ENCODE measurements at places on chromosomes 5 and 9.

GRCh38 chr9:69806627-69807026, 14.0 kb upstream of the CFAP95 start:
- no peak for DNase-seq

DNA sequence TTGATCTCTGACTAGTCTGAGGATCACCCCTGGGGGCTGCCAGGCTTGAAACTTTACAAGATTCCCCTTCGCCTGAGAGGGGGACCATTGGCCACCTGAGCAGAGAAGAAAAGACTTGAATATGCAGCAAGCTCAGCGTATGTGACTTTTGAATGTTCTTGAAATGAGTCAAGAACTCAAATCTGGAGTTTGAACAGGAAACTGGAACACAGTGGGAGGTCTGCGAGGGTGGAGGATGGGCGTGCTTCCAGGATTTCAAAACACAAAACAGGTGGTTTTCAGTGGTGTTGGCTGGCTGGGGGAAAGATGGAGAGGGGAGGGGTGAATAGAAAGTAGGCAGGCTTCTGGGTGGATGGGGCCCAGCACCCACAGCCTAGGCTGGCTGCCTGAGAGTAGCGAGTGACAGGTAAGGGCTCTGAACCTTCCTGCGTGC, 40.6 kb downstream of the TMEM174 start:
- no peak for DNase-seq

GRCh38 chr9:128121924-128122808, 5.4 kb downstream of the PTGES2 start:
- peak; percentile 69 for DNase-seq

GRCh38 chr9:111413996-111414395, 70.2 kb downstream of the ECPAS start:
- DNase-seq = no peak

DNA sequence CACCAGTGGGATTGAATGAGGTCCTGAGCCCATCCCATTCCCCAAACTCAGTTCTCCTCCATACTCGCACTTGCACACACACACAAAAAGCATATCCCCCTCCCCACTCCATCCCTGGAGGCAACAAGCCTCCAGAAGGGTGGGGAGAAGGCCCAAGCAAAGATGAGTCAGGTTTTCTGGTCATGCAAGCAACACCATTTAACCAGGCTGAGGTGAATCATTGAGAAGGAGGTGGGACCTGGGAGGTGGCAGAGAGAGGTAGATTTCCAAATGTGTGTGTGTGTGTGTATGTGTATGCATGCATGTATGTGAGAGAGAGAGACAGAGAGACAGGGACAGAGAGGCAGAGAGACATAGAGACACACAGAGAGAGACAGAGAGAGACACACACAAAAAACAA, 185.2 kb upstream of the TRIM32 start:
- no peak for DNase-seq

GRCh38 chr5:138981586-138981985, 106.5 kb upstream of the LRRTM2 start:
- DNase-seq = no peak

- DNase-seq = peak; percentile 45
These were observed at the start of gene C1QTNF3 for GRCh38 chr5:34043099-34043876. C1QTNF3 (minus strand) TSS chr5:34043213; CDS start chr5:34043125, 88 bp downstream.

GRCh38 chr9:37740128-37740527, 13.5 kb upstream of the TRMT10B start:
- DNase-seq = no peak

- DNase-seq = no peak
These were observed 2.9 kb upstream of the FNBP1 start for GRCh38 chr9:130045725-130046450.

DNA sequence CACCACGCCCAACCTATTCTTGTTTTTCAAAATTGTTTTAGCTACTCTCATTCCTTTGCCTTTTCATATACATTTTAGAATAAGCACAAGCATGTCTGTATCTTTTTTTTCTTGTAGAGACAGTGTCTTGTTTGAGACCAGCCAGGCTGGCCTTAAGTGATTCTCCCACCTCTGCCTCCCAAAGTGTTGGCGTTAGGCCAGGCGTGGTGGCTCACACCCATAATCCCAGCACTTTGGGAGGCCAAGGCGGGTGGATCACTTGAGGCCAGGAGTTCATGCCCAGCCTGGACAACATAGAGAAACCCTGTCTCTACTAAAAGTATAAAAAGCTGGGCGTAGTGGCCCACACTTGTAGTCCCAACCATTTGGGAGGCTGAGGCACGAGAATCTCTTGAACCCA, 13.1 kb downstream of the RNF44 start:
- peak; percentile 6 for DNase-seq

DNA sequence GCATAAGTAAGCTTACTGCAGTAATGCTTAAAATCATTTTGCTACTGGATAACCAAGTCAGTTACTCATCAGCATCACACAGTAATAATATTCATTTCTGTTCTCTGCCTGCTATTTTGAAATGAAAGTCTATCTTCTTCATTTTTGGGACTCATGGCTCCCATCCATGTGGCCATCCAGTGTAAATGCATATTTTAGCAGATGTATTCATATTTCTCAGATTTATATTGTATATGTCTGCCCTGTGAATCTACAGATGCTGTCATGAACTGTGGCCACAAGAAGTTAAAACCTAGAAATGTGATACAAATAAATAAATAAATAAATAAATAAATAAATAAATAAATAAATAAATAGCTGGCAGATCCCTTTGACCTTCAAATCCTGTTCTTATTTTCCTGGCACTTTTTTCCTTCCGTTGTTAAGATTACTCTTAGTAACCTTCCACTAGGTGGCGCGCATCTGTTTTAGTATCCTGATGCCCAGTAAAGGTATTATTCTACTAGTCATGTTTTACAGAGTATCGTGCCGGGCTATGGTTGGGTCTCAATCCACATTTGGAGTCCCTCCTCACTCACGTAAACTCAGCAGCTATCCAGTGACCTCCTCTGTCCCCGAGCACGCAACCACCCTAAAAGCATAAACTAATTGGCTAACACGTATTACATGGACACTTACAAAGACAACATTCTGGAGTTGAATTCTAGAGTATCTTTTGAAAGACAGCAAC, 79.2 kb upstream of the IL7R start:
- no peak for DNase-seq

DNA sequence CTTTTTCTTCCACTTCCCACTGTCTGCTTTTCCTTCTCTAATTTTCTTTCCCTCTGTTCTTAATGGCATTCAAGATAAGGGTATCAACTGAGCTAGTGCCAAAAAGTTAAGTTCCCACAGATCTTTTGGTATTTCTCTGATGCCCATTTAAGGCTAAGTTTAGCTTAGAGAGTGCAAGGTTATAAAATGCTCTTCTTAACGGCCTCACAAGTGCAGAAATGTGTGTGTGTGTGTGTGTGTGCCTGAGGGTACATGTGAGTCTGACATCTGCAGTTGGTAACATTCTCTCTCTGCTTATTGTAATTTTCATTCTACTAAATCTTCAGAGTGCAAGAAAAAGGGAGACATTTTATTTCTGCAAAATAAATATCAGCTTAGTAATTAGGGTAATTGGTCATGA, 24.2 kb downstream of the FBN2 start:
- DNase-seq = no peak

- DNase-seq = peak; percentile 71
These were observed 684 bp upstream of the MED7 start for GRCh38 chr5:157143127-157143971.

GRCh38 chr5:120124031-120124430, 340.1 kb upstream of the PRR16 start:
- DNase-seq = no peak

GRCh38 chr5:9020996-9021395, 524.9 kb downstream of the SEMA5A start:
- DNase-seq = no peak

DNA sequence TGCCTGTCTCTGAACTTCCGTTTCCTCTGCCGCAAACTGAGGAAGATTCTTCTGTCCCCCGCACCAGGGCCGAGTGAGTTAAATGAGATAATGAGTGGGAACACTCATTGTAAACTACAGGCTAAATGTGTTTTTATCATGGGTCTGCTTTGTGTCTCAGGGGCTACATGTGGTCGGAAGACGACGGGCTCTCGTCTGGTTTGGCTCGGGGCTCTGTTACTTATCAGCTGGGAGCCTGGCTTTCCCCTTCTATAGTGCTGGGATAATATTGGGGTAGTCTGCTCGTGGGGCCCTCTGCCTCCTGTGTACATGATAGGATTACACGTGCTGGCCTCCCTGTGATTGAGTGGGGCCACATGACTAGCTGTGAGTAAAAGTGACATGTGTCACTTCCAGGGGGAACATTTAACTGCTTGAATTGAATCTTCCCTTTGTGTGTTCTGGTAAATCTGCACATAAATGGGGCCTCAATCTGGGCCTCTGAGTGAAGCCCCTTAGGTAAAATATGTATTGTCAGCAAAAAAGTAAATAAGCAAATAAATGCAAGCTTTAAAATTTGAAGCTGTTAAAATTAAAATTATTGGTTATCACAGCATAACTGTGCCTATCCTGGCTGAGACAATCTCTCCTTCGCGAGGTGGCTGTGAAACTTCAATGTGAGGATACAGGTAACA, 86.9 kb upstream of the SH3PXD2B start:
- no peak for DNase-seq

DNA sequence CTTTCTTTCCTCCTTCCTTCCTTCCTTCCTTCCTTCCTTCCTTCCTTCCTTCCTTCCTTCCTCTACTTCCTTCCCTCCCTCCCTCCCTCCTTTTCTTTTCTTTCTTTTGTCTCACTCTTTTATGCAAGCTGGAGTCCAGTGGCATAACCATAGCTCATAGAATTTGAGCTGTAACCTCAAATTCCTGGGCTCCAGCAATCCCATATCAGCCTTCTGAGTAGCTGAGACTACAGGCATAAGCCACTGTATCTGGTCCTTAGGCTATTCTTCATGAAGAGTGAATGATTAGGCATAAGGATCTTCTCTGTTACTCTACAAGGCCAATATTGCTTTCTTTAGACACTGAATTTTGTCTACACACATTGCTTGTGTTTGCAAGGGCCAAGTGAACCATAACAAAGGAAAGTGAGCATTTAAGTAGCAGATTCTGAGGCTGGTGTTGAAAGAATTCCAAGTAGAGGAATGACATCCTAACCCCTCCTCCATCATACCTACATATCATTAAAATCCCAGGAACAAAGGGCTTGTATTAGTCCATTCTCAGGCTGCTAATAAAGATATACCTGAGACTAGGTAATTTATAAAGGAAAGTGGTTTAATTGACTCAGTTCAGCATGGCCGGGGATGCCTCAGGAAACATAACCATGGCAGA, 293.2 kb downstream of the HCN1 start:
- no peak for DNase-seq

DNA sequence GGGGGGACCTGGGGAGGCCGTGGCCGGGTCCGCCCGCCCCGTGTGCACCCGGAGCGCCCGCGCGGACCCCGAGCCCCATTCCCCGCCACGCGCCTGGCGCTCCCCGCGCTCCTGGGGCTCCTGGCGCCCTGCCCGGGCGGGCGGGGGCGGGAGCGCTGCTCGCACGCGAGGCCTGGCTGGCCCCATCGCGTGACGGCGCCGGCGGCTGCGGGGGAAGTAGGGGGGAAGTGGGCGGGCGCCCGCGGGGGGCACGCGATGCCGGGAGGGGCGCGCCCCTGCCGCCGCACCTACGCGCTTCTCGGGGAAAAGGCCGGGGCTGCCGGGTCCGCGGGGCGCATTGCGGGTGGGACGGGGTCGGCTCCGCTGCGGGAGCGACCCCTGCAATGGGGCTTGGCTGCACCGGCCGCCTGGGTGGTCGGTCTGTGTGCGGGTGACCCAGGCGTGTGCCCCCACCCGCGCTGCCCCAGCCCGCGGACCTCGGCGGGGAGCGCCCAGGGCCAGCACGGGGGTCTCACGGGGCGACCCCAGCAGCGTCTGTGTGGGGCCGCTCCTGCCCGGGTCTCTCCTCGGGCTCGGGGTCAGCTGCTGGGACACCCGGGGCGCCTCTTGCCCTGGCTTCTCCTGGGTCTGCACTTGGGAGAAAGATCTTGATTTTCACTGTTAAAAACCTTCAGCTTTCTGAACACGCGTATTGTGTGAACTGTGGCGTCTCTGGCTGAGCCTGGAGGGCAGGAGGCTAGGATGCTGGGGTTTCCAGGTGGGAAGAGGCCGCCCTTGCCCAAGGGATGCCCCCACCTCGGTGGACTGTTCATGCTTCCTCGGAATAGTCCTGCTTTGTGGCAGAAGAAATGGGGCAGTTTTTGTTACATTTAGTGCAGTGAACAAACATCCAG, 52.4 kb downstream of the AHRR start:
- peak; percentile 61 for DNase-seq

GRCh38 chr5:91722736-91723467, 339.8 kb upstream of the ARRDC3 start:
- DNase-seq = no peak

DNA sequence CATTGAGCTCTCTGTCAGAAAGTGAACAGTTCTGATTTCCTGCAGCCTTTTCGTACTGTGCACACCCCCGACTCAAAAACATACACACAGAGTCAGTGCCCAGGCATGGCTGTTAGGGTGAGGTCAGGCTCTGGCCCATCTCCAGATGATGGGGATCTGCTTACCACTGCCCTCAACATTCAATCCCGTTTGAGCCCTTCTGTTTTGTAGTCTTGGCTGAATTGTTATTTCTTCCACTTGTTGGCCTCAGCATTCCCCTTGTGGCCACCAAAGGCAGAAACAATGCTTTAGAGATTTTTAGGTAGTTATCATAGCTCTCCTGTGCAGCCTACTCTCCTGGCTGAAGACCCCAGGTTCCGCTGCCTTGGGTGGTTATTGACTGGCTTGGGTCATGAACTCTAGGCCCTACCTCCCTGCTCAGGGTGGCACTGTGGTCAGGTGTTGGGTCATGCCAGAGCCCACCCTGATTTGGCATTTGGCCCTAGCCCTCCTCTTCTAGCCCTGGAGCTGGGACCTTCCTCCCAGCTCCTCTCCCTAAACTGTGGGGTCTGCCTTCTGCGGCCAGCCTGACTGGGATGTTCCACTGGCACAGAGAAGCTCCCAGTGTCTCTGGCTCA, 7.8 kb upstream of the MYOZ3 start:
- peak; percentile 48 for DNase-seq

DNA sequence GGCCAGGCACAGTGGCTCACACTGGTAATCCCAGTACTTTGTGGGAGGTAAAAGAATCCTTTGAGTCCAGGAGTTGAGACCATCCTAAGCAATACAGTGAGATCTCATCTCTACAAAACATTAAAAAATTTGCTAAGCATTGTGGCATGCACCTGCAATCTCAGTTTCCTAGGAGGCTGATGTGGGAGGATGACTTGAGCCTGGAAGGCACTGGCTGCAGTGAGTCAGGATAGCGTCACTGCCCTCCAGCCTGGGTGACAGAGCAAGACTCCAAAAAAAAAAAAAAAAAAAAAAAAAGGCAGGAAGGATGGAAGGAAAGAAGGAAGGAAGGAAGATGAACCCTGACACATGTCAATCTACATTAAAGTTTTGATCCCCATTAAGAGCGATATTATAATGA, 1452.2 kb upstream of the ACO1 start:
- DNase-seq = no peak

Data from aorta (tissue), 5 donors.